Effector memory CD4-positive, alpha-beta T cell (primary cell): ENCODE measurements at places on chromosomes 4 and X.

- no peak for DNase-seq
Observed at GRCh38 chr4:168942985-168943384, 67.1 kb downstream of the CBR4 start.

- DNase-seq, result no peak
Observed at GRCh38 chrX:74259885-74260491, 44.0 kb upstream of the ZCCHC13 start.

GRCh38 chr4:44351069-44351468 lies 97.5 kb downstream of the KCTD8 start:
- DNase-seq, result no peak

GRCh38 chrX:154458116-154458953 lies at the start of gene PLXNA3:
TSS of gene PLXNA3 (plus strand) at chrX:154458281. CDS start at chrX:154460184, 1,903 bp downstream.
- peak; percentile 46 for DNase-seq

DNA sequence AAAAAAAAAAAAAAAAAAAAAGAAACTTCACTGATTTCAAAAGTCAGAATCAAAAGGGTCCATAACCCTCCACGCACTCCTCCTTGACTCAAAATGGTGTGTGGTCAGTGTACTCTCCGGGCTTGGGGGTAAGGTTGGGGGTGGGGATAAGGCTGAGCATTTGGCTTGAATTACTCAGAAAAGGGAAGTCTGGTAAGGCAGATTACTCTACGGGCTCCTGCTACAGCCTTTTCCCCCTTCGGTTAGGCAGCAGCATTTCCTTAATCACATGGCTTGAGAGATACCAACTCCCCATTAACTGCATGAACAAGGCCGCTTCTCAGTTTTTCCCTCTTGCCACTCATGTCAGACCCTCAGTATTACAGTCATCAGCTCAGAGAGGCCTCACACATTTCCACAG lies 135.4 kb upstream of the DUSP21 start:
- no peak for DNase-seq

GRCh38 chrX:103685396-103685795 lies 1.1 kb downstream of the MORF4L2 start:
- no peak for DNase-seq

DNA sequence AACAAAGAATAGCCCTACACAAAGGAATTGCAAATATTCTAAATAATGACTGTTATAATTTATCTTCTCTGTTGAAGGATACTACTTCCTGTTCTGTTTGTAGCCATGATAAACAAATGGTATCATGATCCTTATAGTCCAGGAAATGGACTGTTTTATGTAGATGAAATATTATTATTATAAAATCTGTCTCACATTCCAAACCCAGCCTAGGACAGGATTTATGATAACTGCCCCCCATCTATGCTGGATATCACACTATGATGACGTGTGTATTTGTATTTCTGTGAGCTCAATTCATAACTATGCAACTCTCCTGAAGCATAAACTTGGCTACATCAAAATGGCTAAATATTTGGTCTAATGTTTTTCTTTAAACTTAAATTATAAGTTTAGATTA lies 21.3 kb downstream of the DMD start:
- no peak for DNase-seq

- DNase-seq, result no peak
Observed at GRCh38 chrX:65407157-65407626, 127.4 kb downstream of the LAS1L start.

DNA sequence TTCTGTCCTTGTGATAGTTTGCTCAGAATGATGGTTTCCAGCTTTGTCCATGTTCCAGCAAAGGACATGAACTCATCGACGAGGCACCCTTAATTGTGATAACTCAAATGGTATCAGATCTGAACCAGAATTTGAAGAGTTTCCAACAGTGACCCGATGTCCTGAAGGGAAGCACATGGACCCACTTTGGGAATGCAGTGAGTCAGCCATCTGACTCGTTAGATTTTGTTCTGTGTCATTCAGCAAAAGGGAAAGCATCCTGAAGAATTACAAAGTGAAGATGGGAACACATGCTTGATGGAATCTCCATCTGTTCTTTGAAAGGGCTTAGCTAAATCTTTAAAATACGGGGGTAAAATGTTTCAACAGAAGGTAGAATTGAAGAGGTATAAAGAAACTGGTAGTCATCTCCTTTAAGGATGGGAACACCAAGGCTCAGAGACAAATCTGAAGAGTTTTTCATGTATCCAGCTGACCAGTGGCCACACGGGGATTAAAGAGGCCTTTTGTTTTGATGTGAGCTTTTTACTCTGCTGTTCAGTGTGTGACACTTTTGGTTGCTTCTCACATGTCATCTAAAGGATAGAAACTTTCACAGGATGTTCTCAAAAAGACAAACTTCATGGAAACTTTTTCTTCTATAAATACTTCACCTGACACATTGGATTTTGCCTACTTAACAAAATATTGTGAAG lies 393.8 kb downstream of the INPP4B start:
- DNase-seq, result no peak

- DNase-seq, result no peak
Observed at GRCh38 chrX:154827194-154828015, 7.1 kb downstream of the SMIM9 start.

DNA sequence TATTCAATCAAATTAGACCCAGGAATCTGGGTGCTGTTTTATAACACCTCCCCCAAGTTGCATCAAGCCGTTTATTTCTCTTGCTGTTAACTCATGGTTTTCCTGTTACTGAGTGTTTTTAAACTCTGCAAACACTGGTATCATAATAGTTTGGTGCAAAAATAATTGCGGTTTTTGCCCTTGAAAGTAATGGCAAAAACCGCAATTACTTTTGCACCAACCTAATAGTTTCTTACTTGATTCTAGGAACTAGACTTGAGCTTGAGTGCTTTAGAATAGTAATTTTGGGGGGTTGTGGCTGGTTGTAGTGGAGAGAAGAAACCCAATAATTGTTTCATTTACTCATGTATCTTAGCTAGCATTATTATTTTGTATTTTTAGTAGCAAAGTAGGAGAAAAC lies 156.6 kb downstream of the FHIP1A start:
- DNase-seq, result no peak

GRCh38 chr4:41236032-41236431 lies 20.7 kb upstream of the UCHL1 start:
- no peak for DNase-seq

- DNase-seq, result no peak
Observed at GRCh38 chr4:132062611-132063239, 1086.4 kb upstream of the PCDH10 start.

- no peak for DNase-seq
Observed at GRCh38 chrX:40663880-40664630, 16.7 kb upstream of the CXorf38 start.

GRCh38 chrX:103157496-103158316 lies 57.2 kb upstream of the BEX4 start:
- DNase-seq, result no peak

GRCh38 chr4:138576684-138577083 lies 334.5 kb upstream of the SLC7A11 start:
- DNase-seq, result no peak

DNA sequence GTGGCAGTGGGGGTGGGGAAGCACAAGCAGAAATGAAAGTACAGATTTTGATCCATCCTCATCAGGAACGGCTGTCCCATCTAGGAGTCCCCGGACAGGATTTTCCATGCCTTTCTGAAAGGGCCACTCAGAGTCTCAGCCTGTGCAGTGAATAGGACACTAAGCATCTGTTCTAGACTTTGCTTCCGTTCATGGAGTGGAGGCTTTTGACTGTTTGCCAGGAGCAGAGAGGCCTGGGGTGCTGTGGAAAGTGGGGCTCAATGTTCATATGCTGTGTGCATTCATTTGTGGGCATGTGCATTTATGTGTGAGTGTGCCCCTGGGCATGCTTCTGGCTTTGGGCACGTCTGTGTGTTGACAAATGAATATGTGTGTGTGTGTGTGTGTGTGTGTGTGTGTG lies 25.6 kb upstream of the MAMLD1 start:
- DNase-seq, result no peak

- DNase-seq, result no peak
Observed at GRCh38 chr4:76905521-76905920, 7.6 kb upstream of the SOWAHB start.

- no peak for DNase-seq
Observed at GRCh38 chr4:171983935-171984805, 171.0 kb downstream of the GALNTL6 start.

DNA sequence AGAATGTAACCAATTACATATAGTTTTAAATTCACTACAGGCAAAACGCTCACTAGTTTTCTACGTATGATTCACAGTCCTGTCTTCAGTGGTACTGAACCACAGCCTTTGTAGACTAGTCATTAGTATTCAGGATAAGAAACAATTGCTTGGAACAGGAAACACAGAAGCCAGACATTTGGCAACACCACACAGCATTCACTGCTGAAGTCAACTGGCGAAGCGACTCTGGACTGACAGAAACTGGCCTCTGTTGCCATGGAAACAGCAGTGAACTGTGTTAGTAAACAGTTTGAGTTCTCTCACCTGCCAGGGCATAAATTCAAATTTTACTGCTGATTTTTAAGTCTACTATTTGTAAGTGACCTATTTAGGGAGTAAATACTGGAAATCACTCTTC lies 57.6 kb downstream of the MAPK10 start:
- no peak for DNase-seq

DNA sequence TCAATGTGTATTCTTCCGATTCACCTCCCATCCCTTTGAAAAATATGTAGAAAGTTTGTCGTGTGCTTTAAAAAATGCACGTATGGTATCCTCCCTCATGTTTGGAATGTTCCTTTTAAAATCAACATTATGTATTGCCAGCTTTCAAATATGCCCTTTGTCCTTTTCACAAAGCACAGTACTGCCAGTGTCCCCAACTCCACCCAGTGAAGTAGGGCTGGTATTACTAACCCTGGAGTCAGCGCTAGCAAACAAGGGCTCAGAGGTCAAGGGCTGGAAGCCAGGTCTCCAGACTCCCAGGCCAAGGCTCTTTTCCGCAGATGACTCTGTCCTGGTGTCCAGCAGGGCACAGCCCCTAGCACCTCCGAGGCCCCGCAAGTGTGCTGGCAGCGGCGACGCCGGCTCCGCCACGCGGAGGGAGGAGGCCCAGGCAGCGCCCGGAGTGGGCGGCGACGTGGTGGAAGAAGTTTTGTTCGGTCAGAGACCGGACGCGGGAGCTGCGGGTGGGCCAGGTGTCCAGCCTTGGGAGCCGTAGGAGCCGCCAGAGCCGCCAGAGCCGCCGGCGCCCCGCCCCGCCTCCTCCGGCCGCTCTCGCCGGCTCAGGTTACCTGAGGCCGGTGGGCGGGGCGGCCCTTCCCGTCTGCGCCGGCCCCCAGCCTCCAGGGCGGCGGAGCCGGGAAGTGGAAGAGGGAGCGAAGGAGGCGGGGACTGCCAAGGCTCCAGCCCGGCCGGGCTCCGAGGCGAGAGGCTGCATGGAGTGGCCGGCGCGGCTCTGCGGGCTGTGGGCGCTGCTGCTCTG lies at the start of gene IL13RA1:
TSS of gene IL13RA1 (plus strand) at position 720 of the 799 bp plus-strand sequence. CDS start at position 753, 33 bp downstream.
- no peak for DNase-seq

DNA sequence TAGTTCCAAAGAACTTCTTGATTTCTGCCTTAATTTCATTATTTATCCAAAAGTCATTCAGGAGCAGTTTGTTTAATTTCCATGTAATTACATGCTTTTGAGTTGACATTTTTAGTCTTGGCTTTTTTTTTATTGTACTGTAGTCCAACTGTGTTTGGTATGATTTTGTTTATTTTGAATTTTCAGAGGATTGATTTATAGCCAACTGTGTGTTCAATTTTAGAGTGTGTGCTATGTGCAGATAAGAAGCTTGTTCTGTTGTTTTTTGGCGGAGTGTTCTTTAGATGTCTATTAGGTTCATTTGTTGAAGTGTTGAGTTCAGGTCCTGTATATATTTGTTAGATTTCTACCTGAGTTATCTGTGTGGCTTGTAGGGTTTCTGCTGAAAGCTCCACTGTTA lies 533.6 kb downstream of the TRAM1L1 start:
- no peak for DNase-seq

- DNase-seq, result no peak
Observed at GRCh38 chr4:119626420-119626819, 2.2 kb downstream of the PDE5A start.

- no peak for DNase-seq
Observed at GRCh38 chr4:55256787-55257186, 89.3 kb upstream of the SRD5A3 start.

- DNase-seq, result no peak
Observed at GRCh38 chr4:15894921-15895916, 43.3 kb downstream of the FGFBP1 start.

GRCh38 chr4:108144451-108144850 lies 24.3 kb downstream of the LEF1 start:
- DNase-seq, result no peak

DNA sequence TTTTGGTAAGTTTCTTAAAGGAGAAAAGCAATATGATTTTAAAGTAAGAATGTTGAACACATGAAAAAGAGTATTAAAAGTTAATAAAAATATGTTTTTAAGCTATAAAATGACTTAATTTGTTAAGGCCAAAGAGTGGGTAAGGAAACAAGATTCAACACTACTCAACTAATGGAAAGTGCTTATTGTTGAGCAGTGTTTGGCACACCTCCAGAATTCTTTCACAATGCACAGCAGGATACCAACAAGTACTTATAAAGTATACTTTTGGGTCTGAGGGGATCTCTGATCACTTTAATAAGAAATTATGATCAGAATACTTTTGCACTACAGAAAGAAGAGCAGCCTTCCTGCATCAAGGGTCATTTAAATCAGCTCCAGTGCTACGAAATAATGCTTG lies 5.9 kb downstream of the LAMP2 start:
- no peak for DNase-seq

- DNase-seq, result no peak
Observed at GRCh38 chr4:44670506-44671199, 7.6 kb upstream of the GUF1 start.
